Esophagus muscularis mucosa (tissue), 4 donors: ENCODE measurements at places on chromosomes 16 and 17.

GRCh38 chr16:4323071-4323844 is 7.4 kb downstream of the GLIS2 start:
- DNase-seq, result no peak

GRCh38 chr17:13939222-13939621 is 130.1 kb upstream of the COX10 start:
- DNase-seq, result no peak

- DNase-seq, result no peak
Measured at GRCh38 chr16:1913327-1914083, 4.7 kb downstream of the HS3ST6 start.

DNA sequence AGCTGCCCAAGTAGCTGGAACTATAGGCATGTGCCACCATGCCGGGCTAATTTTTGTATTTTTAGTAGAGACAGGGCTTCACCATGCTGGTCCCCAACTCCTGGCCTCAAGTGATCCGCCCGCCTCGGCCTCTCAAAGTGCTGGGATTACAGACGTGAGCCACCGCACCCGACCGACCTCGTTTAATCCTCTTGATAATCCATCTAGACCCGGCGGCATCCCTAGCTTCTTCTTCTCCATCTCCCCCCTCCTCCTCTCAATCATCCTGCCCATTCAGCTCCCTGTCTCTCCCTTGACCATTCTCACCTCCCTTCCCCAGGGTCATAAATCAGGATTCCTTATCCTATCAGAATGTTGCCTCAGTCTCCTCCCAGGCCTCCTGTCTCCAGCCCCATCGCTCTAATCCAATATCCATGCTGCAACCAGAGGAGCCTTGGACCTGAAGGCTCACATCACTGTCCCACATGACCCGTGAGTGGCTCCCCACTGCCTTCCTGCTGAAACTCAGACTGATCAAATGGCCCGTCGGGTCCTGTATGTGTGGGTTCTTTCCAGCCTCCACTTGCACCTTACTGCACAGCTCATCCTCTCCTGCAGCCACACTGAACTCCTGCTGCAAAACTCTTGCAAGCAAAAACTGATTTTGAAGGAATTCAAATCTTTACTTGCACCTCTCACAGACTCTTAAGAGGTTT is 74.1 kb upstream of the CDH5 start:
- DNase-seq, result no peak

DNA sequence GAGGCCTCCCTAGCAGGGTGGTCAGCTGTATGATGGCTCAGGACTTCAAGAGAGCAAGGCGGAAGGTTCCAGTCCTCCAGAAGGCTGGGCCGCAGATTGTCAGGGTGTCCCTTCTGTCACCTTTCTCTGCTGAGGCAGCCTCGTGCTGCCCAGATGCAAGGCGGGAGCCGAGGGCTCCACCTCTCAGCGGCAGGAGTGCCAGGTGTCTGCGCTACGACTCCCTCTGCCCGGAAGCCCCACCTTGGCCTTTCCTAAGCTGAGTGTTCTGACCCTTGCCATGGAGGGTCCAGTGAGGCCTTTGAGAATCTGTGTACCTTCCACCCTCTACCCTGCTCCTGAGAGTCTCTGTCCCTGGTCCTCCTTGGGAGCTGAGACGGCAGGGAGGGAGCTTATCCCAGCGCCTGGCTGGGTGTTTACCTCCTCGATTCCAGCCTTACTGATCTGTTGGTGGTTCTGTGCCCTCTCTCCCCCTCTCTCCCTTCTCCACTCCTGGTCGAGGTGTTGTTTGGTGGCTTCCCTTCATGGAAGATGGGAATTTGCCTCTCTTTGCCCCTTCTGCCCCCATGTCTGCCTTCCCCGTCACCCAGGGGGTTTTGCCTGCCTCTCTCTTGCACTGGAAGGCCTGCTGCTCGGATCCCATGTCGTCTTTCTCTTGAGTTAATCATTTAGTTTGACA is 2.2 kb upstream of the ZNF750 start:
- DNase-seq, result no peak

DNA sequence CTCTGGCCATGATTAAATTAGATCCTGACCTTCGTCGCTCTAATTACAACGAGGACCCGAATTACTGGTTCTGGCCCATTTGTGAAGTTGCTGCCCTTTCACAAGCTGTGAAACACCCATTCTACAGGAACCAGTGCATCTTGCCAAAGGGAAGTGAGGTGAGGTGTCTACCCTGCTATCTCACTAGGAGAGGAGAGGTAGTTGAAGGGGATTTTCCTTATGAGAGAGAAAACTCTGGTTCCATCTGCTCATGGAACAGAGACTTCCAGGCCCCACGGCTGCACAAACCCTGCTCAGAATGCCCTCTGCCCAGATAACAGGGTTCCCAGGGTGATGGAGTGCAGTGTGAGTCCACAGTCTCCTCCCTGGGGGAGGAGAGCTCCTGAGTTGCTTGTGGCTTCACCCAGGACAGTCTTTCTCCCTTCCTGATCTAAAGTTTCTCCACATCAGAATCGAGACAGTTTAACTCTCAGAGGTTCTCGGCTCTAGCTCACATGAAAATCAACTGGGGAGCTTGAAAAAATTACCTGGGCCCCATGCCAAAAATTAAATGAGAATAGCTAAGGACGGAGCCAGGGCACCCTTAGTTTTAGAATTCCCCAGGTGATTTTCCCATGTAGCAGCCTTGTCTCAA is 7.8 kb upstream of the SSTR2 start:
- DNase-seq, result no peak

DNA sequence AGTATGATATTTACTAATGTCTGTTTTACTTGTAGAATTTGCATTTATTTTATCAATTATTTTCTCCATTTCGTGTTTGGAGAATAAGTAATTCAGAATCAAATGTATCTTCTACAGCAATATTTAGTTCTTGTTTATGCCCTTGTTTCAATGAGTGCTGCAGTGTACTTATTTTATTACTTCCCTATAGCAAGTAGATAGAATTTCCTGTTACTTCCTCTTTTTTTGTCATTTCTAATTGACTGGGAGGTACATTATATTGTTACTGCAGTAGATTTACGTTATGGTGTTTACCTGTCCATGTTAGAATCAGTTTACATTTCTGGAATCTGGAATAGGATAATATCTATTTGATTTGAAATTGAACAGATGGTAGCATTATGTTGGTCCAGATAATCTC is 71.2 kb downstream of the OMG start:
- no peak for DNase-seq

DNA sequence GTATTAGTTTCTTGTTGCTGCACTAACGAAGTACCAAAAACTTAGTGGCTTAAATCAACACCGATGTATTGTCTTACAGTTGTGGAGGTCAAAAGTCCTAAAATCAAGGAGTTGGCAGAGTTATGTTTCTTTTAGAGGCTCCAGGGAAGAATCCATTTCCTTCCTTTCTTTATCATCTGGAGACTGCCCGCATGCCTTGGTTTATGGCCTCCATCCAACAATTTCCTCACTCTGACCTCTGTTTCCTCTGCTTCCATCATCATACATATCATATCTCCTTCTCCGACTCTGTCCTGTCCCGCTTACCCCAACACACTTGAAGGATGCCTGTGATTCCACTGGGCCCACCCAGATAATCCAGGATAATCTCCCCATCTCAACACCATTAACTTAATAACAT is 627.8 kb downstream of the KCNJ2 start:
- DNase-seq, result no peak

- no peak for DNase-seq
Measured at GRCh38 chr16:85836706-85837582, 37.4 kb downstream of the COX4I1 start.
